ENCODE measurements at places on chromosomes 4 and X.

- DNase-seq, result no peak
Observed at GRCh38 chr4:87540146-87541058, 11.2 kb upstream of the SPARCL1 start.

DNA sequence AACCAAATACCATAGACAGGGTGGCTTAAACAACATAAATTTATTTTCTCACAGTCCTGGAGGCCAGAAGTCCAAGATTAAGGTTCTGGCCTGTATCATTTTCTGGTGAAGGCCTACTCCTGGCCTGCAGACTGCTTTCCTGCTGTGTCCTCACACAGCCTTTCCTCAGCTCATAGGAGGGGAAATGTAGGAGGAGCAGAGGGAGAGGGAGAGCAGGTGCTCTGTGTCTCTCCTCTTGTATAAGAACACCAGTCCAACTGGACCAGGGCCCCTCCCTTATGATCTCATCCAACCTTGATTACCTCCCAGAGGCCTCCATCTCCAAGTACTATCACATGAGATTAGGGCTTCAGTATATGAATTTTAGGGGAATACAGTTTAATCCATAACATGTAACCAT lies 34.3 kb downstream of the RAPGEF2 start:
- DNase-seq, result no peak

- no peak for DNase-seq
Observed at GRCh38 chr4:102586644-102587021, 85.5 kb downstream of the NFKB1 start.

DNA sequence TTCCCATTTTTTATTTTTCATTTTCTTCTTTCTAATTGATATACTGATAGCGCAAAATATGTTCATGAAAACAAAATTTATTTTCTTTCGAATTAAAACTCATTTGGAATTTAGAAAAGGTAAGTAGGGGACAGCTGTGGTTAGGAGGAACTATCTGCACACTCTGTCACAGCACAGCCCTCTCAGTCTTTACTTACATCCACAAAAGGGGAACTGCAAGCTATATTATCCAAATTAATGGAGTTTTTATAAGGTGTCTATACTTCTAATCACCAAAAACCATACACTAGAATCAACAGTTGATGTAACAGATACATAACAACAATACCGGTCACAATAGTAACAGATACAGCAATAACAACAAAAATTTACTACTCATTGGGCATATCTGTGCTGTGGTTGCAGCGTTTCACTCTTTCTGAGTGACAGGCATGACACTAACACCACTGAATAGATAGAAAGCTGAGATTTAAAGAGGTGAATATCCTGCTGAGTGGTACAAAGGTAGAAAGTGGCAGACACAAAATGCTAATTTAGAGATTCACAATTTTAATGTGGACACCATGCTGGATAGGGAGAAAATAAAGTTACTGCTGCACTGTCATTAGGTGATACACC lies 160.7 kb downstream of the PPP3CA start:
- DNase-seq, result no peak

- DNase-seq, result no peak
Observed at GRCh38 chr4:105248613-105249012, 101.9 kb downstream of the TET2 start.

DNA sequence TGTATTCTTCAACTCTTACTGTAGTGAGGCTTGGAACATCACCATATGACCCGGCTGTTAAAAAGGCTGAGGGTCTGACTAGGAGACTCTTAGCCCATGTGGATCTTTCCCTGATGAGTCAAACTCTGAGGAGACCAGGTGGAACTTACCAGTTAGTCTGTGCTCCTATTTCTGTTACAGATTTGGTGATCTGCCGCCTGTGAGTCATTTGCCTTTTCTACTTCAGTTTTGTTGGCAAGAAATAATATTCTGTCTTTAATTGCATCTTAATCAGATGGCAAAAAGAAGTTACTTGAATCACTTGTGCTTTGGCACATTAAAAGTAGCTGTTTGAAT lies 48.4 kb downstream of the MTM1 start:
- no peak for DNase-seq

GRCh38 chr4:18508786-18509185 lies 487.2 kb upstream of the LCORL start:
- DNase-seq, result no peak

Measured in amniotic epithelial cell (primary cell).